ENCODE measurements at places on chromosomes 5 and 9. TPM values are rescaled to one million over a fixed set of nuclear protein-coding genes. Genes with fewer than 3 reads are reported as not detected.

DNA sequence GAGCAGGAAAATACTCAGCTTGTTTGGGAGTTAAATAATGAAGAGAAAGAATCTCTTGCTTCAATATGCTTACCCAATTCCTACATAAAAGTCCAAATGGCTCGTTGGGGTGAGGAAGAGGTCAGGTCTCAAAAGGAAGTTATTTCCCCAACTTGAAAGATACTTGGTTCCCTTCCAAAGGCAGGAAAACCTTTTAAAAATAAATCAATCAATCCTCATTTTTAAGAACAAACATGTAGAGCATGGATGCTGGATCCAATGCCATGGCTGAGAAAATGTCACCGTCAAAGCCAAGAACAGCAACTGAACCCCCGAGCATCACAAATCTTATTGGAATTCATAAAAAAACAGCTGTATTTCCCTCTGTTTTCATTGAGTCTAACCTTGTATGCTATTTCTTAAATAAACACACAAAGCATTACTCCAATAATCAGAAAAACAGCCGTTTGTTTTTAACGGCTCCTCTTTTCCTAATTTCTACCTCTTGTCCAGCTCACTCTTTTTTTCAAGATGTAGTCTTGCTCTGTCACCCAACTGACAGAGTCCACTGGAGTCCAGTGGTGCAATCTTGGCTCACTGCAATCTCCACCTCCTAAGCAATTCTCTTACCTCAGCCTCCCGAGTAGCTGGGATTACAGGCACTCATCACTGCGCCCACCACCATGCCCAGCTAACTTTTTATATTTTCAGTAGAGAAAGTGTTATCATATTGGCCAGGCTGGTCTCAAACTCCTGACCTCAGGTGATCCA, 140.7 kb downstream of the GNA14 start:
- no peak for DNase-seq

GRCh38 chr5:35853631-35854030, 3.1 kb upstream of the IL7R start:
- no peak for DNase-seq

- no peak for DNase-seq
These were observed 19.9 kb downstream of the PDGFRB start for GRCh38 chr5:150135557-150136304.

IL5 gene
- not detected for total RNA-seq

MSX2 gene
- 3.4 TPM for total RNA-seq

DNA sequence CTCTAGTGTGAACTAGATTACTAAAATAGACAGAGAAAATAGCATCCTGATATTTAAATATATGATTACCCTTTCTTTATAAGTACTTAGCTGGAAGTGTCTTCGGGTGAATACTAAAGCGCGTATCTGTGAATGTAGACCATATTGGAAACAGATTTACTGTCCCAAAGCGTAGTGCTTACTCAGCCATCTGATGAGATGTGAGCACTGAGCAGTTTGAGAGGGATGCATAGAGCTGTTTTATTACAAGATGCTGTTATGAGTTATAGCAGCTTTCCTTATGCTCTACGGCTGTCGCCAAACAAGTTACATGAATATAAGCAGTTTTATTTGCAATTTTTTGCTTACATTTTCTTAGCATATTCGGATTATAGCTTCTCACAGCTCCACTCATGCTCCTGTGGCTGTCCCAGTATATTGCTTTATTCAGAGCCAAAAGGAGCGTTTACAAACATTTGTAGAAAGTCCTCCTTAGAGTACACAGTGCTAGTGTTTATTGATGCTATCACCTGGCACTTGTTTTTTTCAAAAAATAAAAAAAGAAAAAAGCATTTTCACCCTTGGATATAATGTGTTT, 981.4 kb upstream of the WWC1 start:
- DNase-seq = no peak

PCDH1 gene
- 22.1 TPM for total RNA-seq

DNA sequence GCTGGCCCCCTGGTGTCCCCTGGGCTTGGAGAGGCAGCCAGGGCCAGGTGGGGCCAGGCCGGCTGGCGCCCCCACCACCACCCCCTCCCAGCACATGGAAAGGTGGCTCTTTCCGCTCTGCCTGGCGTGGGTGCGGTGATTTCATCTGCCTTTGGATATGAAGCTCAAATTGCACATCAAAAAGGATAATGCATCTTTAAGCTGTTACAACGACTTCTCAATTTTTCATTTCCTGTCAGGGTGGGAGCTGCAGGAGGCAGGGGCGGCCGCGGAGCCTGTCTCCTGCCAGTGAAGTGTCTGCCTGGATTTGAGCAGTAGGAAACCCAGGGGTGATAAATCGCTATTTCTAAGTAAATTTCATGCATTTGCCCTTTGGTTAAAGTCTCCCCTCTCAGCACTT, 169.2 kb upstream of the MVB12B start:
- no peak for DNase-seq

GRCh38 chr5:81427566-81427965, 33.6 kb upstream of the ACOT12 start:
- DNase-seq = no peak

DNA sequence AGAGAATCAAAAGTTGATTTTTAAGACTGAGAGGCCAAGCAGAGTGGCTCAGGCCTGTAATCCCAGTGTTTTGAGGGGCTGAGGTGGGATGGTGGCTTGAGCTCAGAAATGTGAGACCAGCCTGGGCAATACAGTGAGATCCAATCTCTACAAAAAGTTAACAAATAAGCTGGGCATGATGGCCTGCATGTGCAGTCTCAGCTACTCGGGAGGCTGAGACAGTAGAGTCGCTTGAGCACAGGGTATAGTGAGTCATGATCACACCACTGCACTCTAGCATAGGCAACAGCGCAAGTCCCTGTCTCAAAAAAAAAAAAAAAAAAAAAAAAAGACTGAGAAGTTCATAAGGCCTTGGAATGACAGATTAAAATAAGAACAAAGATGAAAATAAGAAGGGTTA, 177.2 kb downstream of the TMEM232 start:
- no peak for DNase-seq

GRCh38 chr9:17735859-17736258, 157.0 kb downstream of the SH3GL2 start:
- DNase-seq = no peak

ANKRD20A1 gene
- 1.9 TPM for total RNA-seq

SAXO1 gene
- not detected for total RNA-seq

COL5A1 gene
- total RNA-seq = 10.9 TPM

MAMDC2 gene
- 32.5 TPM for total RNA-seq

- DNase-seq = no peak
These were observed 141.6 kb downstream of the NR3C1 start for GRCh38 chr5:143261748-143262392.

- DNase-seq = no peak
These were observed 423 bp upstream of the NUP214 start for GRCh38 chr9:131125038-131125287.

GTF3C4 gene
- 9.1 TPM for total RNA-seq

DNA sequence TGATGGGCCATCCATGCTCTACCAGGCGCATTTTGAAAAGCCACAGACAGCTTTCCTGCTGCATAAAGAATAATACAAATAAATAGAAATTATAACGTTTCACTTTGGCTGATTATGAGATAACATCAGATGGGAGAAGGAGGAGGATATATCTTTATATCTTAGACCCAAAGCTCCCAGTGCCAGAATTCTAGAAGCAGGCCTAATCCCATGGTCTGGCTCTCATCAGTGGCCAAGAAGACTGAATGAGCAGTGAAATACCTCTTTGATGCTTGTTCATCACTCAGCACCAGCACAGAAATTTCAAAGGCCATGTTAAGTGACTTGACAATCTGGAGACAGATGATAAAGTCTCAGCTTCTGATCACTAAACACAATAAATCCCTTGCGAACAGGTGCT, 107.6 kb downstream of the PPP2R2B start:
- DNase-seq = no peak

DNA sequence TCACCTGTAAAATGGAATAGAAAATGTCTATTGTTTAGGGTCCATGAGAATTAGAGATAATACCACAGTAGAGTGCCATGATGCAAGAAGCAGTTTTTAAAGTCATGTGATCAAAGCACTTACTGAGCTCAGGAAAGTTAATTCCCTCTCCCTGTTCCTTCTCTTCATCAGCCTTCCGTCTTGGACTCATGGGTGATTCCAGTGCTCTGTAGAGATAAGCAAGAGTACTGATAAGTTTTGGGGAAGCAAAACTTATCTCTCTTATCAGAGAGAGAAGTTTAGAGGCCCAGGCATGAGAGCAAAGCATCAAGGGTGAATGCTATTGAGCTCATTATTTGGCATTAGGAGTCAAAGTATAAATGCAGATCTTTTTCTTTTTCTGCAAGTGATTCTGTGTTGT, 410.1 kb downstream of the AGTPBP1 start:
- no peak for DNase-seq

DNA sequence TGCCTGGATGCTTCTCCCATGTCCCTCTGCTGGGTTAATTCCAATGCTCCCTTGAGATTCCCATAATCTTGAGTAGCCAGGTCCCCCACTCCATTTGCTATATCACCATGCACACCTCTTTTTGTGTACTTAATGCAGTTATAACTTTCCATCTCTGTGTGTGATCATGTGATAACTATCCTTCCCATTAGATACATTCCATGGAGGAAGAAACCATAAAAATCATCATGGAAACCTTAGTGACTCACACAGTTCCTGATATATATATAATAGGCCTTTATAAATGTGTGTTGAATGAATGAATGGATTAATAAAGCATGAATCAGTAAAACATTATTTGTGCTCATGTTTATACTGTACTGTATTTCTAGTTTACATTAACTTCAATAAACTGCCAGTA, 104.6 kb downstream of the PCSK5 start:
- no peak for DNase-seq

DNA sequence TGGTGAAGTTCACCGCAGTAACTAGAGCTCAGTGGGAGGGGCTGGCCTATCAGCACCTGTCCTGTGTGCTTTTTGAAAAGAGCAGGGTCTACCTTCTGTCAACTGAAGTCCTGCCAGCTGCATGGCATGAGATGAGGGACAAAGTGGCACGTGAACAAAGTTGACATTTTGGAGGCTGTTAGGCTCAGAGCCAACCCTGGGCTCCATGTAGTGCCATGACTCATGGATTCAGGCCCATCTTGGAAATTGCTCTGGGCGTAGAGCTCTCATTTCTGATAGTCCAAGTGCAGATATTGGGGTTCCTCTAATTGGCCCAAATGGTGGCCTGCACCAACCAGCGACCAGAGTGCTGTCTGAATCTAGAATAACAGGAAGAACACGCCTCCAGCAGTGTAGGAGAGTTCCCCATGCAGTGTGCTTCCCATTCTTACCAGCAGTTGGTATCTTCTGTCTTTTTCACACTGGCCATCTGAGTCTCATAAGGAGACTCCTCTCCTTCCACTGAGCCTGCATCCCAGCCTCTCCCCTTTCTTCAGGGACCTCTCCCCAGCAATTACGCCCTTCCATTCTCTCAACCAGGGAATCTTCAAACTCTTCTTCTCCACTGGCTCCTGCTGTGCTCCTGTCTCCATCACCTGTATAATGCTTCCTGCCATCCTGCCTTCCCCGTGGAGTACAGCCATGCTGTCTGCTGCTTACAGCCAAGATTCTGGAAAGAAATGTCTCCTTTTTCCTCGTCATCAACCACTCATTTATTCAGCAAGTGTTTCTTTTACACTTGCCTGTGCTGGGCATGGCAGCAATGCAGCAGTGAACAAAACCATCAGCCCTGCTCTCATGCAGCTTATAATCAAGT, 30.4 kb downstream of the IRF1 start:
- DNase-seq = no peak

- no peak for DNase-seq
These were observed 53.8 kb downstream of the ARRDC3 start for GRCh38 chr5:91329283-91329682.

DNA sequence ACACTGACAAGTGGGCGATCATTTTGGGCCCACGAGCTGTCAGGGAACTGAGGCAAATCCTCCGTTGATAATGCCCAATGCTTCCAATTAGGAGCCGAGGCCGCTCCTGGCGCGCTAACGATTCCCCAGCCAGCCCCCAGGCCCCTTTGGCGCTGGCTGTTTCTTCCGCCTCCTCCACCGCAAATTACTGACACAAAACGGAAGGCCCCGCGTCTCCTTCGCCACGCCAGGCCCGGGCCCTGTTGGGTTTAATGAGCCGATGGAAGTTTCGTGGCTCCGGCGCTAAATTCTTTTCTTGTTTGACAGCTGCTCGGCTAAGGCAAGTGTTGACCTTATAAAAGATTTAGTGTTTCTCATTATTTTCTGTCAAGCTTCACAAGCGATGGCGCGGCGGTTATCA, 25.7 kb upstream of the BARHL1 start:
- no peak for DNase-seq

- no peak for DNase-seq
These were observed 2.5 kb upstream of the PSMD5 start for GRCh38 chr9:120845255-120845654.

DNA sequence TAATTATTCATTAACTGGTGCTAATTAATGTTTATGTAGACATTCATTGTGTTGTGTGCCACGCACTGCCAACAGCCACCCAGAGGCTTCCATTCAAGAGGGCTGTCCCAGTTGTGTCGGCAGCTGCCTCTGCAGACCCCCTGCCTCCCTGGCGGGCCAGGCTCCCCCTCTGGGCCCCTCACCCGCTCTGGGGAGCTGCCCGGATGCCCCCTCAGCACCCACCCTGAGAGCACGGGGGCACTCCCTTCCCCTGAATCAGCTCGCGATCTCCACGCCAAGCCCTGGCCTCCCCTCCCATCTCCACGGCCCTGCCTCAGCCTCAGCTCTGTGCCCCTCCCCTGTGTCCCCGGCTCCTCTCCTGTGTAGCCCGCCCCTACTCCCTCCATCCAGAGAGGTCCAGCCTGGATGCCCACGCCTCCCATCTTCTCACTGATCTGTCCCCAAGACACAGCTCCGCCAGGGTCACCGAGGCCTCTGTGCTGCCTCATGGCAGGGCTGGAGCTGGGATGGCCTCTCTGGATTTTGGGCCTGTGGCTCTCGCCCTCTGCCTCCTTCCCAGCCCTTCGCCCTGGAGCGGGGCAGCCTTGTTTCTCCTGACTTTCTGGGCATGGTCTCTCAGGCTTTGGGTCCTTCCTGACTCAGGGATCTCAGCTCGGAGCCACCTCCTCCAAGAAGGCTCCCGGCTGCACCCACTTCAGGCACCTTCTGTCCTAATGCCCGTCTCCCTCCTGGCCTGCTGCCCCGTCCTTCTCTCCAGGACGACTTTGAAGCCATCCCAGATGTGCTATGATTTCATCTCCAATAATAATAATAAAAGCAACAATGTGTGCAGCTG, 16.0 kb upstream of the SLC9A3 start:
- no peak for DNase-seq

DNA sequence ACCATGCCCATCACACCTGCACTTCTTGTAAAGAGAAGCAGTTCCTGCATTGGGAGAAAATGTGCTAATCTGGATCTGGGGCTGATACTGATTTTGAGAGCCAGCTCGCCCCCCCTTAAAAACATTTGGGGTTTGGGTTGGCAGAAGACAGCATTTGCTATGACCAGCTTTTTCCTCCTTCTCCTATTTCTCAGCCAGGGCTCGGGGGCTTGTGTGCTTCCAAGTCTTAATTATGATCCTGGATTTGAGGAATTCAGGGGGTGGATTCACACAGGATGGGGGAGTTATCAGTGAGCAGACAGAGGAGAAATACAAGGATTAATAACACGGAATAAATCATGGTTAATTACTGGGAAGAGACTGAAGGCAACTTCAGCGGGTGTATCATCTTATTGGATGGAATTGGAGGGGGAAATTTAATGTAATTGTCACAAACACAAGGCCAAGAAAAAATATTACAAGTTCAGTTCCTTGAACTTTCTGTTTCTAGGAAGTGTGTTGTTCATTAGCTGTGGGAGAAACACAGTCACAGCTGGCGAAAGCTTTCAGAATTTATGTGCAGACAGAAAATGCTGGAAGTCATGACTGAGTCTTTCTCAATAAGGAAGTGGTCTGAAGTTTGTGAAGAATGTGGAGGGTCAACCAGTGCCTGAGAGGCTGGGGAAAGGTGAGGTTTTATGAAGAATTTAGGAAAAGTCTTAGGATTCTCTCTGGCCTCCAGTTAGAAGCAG, 15.3 kb downstream of the C9orf152 start:
- no peak for DNase-seq

STOM gene
- 173 TPM for total RNA-seq

Measured in right atrium auricular region (tissue), 2 donors.